Activated CD4-positive, alpha-beta T cell treated with anti-CD3 and anti-CD28 coated beads for 48 hours (primary cell): ENCODE measurements at places on chromosomes 12 and 14.

- no peak for DNase-seq
Measured at GRCh38 chr14:31895206-31895605, 181.9 kb upstream of the ARHGAP5 start.

- peak; percentile 12 for DNase-seq
Measured at GRCh38 chr14:74290415-74290814, 12.3 kb downstream of the ABCD4 start.

DNA sequence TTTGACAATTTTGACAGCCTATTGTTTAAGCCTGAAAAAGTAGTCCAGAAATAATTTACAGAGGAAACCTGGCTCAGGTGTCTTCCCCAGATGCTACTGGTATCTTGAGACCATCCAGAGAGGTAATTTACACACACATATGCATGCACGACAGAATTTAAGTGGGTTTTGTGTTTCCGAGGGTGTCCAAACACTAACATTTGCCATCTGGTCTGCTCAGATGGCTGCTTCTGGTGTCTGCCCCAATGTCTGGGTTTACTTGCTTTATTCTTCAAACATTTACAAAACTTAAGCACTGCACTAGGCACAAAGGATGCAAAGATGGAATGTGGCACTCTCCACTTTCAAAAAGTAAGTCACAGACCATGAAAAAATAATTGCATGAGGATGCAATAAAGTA lies 226.6 kb upstream of the EGLN3 start:
- no peak for DNase-seq

- no peak for DNase-seq
Measured at GRCh38 chr12:92421042-92421441, 275.4 kb upstream of the BTG1 start.

DNA sequence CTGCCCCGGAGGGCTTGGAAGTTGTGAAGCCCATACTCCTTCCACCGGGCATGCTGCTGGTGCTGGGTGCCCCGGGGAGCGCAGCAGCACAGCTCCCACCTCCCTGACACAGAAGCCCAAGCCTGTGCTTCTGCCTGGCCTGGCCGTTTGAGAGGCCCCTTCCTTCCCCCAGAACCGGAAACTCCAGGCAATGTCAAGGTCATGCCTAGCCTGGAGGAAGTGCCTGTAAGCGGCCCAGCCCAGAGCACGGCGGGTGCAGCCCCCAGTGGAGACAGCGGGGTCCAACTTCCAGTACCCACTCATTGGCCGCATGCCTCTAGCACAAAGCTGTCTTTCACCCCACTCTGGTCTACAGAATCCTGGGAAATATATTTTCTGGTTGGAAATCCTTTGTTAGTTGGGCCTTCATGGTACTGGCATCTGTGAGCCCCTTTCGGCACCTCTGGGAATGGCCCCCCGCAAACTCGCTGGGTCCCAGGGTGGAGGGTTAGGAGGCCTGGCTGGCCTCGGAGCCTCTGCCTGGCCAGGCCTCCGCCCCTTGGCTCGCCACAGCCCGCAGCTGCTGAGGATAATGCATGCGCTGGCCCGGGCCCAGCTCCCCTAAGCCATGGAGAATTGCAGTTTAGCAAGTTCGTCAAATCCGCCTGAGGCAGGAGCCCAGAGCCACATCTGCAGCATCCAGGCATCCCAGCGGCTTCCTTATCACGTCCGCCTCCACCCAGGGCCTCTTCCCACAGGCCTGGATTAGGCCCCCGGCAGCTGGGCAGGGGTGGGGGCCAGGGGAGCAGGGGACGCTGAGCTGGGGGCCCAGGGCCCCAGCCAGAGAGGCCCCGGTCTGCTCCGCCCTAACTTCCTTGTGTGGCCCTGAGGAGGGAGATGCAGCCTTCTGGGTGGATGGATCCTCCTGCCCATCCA lies 48.9 kb upstream of the DLK1 start:
- no peak for DNase-seq
